RWPE1 (cell line): ENCODE measurements at places on chromosomes 3 and 15.

DNA sequence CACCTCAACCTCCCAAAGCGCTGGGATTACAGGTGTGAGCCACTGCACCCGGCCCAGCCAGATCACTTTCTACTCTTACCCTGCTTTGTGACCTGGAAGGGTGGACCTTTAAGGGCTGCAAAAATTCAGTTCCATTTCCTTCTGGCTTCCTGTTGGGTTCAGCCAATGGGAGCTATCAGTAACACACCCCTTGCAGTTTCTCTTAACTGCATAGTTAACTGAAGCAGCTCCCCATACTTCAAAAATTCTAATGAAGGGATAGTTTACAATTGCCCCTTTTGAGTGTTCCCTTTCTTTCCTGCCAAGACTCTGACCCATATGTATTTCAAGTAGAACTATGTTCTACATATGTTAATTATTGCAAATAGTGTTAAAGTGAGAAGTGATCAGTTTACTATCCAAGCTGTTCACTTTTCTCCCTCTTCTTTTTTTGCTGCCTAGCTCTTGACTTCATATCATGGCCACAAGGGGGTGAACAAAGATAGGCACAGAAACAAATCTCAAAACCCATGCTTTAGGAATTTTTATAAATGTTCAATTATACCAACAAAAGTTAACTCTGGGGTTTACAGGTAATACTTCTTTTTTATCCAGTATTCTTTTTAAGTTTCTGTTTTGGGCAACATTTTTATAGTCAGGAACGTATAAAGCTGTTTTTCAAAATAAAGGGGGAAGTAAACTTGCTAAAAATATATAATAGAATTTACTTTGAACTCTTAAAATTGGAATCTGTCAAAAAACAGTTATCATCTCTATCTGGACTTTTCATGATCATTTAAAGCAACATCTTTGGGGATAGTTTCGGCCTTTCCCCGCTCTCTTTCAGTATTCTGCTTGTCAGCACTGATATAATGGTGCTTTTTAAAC is 8.1 kb downstream of the PGBD4 start:
- peak; percentile 51 for DNase-seq

- peak; percentile 62 for DNase-seq
Observed at GRCh38 chr15:57609805-57610529, 18.3 kb downstream of the MYZAP start.

GRCh38 chr3:67109651-67110204 is 111.6 kb downstream of the KBTBD8 start:
- peak; percentile 15 for DNase-seq

GRCh38 chr3:51646091-51646490 is 25.0 kb upstream of the TEX264 start:
- DNase-seq = no peak

- no peak for DNase-seq
Observed at GRCh38 chr3:122498152-122498551, 16.6 kb downstream of the KPNA1 start.

DNA sequence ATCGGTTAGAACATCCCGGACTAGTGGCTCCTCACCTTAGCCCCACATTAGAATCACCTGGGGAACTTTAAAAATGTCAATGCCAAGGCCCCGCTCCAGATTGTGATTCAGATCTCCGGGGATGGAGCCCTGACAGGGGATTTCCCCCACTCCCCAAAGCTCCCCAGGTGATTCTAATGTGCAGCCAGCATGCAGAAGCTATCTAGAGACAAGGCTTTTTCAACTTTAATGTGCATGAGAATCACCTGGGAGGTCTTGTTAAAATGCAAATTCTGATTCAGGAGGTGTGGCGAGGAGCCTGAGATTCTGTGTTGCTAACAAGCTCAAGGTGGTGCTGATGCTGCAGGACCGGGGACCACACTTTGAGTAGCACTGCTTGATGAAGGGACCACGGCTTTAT is 156.7 kb downstream of the RAB11A start:
- DNase-seq = no peak
